ENCODE measurements at places on chromosomes 7 and 10.

- DNase-seq: no peak
Observed at GRCh38 chr7:94045581-94045980, 41.4 kb upstream of the BET1 start.

DNA sequence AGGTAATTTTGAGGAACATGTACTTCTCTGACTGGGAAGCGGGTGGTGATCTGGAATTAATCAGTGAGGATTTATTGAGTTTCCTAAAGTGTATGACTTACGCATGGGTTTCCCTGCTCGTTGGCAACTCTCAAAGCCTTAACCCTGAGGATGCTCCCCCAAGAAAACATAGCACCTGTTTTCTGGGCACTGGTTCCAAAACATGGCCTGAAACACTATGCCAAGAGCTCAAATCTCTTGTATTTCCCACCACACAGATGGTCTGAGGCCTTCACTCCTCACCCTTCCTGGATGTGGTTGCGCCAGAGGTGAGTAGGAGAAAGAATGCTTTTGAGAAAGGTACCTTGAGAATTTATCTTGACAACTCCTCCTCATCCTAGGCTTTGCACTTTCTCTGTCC, 250.4 kb downstream of the FZD1 start:
- no peak for DNase-seq

- no peak for DNase-seq
Observed at GRCh38 chr7:100189061-100189460, 11.3 kb downstream of the STAG3 start.

GRCh38 chr10:91796331-91797047, 1.7 kb upstream of the TNKS2 start:
- no peak for DNase-seq

GRCh38 chr7:95933618-95934017, 161.3 kb downstream of the DYNC1I1 start:
- no peak for DNase-seq

DNA sequence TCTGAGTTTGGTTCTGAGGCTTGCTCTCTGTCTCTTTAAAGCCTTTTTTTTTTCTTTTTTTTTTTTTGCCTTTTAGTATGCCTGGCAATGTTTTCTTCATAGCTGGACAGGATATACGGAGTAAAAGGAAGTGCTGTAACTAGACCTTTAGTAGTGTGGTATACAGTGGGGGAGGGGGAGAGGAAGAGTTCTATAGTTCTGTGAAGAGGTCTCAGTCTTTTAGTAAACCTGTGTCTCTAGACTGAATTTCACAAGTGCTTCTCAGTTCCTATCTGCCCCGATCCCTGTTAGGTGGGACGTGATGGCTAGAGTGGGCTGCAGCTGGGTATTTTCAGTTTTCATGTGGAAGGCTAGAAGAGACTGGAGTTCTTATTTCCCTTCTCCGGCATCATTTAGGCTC, 3.1 kb upstream of the ABCC2 start:
- no peak for DNase-seq

DNA sequence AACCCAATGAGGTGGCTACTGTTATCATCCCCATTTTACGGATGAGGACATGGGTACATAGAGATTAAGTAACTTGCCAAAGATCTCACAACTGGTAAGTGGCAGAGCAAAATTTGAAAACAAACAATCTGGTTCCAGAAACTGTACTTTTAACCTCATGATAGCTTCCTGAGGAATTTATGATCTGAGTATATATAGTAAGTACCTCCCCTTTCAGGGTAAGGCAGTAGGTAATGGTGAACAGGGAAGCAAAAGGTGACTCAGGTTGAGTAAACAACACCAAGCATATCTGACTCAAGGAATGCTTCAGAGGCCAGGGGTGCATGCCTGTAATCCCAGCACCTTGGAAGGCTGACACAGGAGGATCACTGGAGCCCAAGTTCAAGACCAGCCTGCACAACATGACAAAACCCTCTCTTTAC, 21.1 kb downstream of the KLLN start:
- DNase-seq: no peak
